ENCODE measurements at places on chromosomes 16 and 17.
A peak's percentile ranks its signal among the peaks of the same experiment; 100 is the strongest.

DNA sequence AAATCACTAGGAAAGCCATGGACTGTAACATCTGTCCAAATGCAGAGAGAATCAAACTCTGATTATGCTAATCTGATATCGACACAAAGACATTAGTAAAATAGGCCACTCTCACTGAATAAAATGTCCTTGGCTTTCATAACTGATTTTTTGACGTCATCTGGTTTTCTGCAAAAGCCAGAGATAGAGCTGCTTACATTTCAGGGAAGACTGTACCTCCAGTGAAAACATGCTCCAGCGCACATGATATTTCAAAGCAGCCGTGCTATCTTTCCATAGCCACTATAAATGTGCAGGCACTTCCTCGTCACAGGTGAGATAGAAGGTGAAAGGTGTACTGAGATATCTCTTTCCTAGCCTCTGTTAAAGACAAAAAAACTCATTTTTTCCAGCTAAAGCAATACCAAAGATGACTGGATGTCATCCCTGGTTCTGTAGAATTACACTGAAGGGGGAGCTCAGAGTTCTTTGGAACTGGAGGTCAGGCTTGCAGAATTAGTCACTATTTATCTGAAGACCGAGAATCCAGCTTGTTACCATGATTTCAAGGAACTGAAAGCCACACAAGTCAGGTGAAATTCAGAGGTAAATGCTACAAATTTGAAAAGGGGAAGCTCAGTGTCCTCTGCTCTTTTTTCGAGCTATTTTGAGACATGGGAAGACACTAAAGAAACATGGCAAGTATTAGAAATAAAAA lies 249.5 kb downstream of the CA10 start:
- no peak for DNase-seq

DNA sequence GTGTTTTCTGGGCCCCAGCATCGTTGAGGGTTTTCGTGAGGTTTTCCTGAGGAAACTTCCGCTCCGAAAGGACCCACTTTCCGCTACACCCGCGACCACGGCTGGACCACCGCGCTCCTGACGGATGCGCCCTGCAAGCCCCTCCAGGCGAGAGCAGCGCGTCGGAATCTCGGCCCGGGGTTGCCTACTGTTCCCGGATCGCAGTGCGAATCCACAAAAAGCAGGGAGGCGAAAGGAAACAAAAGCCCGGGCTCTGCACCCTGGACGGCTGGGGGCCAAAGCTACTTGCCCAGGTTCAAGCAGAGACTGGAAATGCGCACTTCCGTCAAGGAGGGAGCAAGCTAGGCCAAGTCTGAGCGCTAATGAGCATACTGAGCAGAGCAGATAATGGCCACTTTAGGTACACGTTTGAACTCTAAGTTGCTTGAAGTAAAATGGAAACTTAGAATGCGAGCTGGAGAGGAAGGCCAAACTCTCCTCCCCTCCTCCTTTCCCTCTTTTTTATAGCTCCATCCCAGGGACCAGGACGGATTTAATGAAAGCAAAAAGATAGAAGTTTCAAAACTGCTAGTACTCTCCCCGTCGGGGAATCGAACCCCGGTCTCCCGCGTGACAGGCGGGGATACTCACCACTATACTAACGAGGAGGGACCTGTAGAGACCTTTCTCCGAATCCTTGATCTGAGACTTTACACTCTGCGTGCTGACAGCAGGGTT lies 11.4 kb upstream of the AURKB start:
- DNase-seq: peak; percentile 95

DNA sequence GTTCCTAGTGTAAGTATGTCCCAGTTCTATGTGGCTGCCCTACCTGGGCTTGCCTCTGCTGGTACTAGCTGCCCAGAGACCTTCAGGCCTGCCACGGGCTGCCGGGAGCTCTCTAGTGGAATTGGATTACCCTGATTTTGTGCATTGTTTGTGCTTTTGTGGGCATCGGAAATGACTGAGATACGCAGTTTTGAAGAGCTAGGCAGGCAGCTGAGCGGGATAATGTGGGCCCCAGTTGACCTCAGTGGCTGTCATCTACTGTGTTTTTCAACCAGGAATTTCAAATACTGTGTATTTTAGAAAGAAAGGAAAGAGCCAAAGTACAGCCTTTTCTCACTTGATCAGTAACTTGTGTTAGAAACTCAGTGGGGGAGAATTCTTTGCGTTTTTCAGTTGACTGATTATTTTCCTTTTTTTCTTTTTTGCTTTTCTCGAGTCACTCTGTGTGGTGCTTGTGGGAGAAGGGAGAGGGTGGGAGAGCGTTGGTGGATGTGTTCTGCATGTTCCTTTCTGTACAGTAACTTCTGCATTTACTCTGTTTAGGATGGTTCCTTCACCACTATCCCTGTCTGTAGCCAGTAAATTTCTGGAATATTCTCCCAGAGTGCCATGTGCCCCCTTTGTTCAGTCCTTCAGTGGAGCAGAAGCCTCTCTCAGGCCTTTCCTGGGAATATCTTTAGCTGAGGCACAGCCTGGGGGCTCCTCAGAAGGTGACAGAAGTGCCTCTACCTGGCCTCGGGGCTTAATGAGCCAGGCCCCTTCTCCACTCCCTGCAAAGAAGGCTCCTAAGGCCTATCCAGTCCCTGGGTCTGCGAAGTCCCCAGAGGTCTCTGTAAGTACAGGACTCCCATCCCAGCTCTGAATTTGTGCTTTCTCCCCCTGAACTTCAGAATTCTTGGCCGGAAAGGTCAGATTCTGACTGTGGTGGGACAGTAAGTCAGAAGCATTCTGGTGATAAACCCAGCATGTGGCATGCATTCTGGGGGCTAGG lies 15.0 kb upstream of the SLC12A3 start:
- DNase-seq: no peak

DNA sequence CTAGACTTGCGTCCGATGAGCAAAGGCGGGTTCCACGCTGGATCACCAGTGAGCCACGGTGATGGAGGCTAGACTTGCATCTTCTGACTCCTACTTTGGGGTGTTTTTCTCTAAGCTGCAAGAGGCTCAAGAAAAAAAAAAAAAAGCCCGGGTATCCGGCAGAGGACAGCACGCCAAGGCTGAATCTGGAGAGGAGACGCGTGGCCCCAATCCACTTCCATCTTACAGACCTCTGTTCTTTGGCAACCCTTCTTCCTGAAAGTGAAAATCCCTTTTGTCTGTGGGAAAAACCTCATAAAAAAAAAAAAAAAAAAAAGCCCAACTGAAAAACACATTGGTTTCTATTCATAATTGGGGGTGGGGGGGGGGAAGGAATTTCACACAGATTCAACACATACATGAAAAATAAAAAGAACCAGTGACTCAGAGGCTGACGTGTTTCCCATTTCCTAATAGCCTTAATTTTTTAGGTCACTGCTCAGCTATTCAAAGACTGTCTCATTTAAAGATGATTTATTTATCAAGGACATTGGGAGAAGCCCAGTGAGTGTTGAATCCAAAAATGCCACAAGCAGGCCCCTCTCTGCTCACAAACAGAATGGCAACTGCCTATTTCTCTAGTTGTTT lies 258.3 kb downstream of the FOXL1 start:
- DNase-seq: no peak

DNA sequence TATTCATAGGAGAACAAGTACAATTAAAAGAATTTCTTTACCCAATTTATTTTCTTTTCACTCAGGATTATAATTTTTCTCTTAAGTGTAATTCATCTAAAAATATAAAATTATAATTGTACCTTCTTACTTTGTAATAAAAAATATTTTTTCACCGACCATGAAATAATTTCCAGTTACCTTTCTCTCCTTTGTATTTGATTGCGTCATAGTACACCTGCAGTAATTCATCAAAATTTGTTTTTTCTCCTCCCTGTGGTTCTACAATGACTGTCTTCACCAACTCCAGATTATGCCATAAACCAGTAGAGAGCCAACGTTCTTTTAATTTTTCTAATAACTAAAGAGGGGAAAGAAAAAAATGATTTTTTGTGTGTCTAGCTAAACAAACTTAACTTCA lies 119.1 kb downstream of the BRIP1 start:
- no peak for DNase-seq

GRCh38 chr16:56789360-56789759 lies 59.4 kb downstream of the NUP93 start:
- DNase-seq: peak; percentile 39

DNA sequence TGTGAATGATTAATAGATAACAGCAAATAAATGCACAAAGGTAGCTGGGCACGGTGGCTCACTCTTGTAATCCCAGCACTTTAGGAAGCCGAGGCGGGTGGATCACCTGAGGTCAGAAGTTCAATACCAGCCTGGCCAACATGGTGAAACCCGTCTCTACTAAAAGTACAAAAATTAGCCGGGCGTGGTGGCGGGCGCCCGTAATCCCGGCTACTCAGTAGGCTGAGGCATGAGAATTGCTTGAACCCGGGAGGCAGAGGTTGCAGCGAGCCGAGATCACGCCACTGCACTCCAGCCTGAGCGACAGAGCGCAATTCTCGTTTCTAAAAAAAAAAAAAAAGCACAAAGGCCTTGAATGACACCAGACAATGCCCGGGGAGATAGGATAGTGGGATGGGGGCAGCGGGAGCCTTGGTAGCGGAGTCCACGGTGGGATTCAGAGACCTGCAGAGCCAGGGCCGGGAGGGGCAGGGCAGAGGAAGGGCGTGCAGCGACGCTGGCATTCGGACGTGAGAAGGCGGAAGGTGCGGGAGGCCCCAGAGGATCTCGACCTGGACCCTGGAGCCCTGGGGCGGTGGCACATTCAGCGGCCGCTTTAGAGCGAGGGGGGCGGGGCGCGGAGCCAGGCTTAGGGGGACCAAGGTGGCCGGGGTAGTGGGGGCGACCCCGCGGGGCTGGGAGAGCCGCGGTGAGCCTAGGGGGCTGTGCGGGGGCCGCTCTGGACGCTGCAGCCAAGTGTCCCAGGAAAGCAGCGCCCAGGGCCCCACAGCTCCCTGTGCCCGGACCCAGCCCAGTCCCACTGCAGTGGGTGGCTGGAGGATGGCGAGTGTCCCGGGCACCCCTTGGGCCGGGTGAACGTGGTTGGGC lies 999 bp upstream of the FLYWCH2 start:
- peak; percentile 18 for DNase-seq

GRCh38 chr16:21626659-21627277 lies 25.6 kb downstream of the IGSF6 start:
- DNase-seq: no peak

- DNase-seq: peak; percentile 27
Measured at GRCh38 chr16:14545346-14545884, 84.6 kb downstream of the PARN start.

DNA sequence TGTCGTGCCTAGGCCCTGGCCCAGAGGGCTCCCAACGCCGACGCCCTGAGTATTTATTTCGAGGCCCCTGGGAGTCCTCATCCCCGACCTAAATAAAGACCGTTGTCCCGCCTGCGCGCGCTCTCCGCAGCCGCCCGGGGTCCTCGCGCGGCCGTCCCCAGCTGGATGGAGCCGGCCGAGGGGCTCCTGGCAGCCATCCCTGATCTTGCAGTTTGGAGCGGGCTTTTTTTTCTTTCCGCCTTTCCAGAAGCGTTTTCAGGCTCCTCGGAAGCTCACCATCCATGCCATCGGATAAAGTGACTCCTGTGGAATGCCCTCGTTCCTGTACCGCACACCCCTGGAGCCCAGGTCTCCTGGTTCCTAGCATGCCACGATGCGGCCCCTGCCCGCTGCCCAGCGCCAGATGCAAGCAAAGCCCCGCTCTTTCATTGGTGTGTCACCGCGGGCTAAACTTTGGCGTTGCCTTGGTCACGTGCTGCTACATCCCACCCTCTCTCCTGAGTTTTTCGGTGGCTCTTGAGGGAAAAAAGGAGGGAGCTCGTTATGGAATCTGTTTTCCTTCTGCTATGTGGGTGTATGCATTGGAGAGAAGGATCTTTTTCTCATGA lies 716 bp downstream of the TMEM94 start:
- DNase-seq: peak; percentile 18

DNA sequence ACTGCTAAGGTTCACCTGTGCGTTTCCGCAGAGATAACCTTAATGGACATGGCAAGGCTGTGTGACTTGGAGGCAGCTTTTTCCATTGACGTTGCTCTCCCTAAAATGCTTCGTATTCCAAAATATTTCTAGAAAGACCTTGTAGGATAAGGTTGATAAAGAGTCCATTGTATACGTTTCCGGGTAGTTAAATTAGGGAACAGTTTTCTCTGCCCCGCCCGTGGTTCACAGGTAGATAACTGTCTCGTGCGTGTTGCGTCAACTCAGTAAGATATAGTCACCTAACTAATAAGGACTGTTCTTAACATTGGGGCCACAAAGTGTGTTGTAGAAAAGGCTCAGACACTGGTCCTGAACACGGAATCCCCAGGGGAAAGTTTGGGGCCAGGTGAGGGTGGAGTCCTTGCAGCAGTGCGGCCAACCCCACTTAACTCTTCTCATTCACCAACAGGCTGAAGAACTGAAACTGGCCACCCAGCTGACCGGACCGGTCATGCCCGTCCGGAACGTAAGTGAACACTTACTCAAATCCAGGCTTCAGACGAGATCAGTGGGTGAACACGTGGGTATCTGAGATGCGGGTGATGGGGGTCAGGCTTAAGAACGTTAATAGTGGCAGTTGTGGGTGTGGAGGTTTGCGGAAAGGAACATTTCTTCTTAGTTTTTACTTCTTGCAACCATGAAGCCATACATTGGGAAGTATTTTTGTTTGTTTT lies 1.6 kb downstream of the RPL13 start:
- no peak for DNase-seq

- DNase-seq: no peak
Measured at GRCh38 chr17:45111850-45112249, 20.5 kb downstream of the PLCD3 start.

GRCh38 chr17:72095316-72095715 lies 25.5 kb upstream of the SOX9 start:
- no peak for DNase-seq

Data from mucosa of gallbladder (tissue), 1 donor.